ENCODE measurements at places on chromosomes 1 and 21.

DNA sequence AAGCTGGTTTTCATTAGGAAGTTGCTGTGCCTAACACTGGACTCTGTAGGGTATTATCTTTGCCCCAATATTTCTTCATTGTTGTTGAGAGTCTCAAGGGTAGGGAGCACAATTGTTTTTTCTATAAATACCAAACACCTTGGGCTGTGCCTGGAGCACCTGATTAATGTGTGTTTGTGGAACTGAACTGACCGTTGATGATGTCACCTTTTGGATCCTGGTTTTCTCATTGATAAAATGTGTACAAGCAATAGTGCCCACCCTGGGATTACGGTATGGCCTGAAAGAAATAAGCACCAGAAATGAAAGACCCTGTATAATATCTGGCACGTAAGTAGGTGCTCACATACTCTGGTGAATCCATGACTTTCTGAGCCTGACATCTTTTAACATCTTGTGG, 39.3 kb downstream of the KCNA2 start:
- DNase-seq: no peak

DNA sequence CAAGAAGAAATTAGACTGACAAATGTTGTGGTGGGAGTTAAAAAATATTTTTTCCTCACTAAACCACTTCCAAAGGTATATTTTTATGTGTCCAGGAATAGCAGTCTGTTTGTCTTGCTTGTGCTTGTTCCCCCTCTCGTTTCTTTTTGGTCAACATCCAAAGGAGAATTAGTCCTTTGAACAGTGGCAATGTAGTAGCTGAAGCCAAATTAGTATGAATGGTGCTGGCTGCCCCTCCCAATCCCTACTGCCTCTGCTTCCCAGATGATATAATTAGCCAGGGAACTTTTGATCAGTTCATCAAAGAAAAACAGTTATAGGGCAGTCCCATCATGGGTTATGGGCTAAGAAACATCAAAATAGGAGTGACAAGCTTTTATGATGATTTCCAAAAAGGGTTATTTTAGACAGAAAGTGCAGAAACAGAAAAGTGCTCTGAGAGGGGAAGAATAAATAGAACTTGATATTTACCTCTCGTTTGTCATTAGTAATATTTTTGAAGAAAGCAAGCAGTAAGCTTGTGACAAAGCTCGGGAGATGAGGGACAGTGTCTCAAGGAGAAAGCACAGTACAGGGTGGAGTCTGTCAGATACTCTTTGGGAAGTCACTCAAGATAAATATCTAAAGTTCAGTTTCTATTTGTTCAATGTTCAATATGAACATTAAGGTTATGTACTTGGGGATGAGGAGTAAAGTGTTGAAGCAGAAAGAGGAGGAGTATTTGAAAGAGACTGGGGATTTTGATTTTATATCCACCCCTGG, 239.1 kb downstream of the HLX start:
- no peak for DNase-seq

GRCh38 chr1:15224259-15224869, 22.7 kb upstream of the FHAD1 start:
- DNase-seq: no peak

DNA sequence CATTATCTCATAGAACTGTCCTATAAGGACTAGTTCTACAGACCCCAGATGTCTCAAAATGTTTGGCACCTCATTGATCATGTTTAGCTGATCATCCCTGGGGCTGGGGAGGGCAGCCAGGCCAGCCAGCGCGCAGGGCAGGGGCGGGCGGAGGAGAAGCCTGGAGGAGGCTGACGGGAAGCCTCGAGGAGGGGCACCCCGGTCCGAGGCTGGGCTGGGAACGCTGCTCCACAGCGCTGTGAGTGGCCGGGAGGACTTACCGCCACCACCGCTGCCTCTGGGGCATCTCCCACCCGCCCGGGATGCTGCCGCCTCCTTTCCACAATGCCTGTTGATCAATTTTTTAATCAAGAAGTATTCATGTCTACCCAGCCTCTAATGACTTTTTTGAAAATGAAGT, 159.5 kb upstream of the GREM2 start:
- no peak for DNase-seq

GRCh38 chr1:230079199-230080024, 12.4 kb downstream of the GALNT2 start:
- DNase-seq: no peak

GRCh38 chr1:48870596-48870995, 93.9 kb upstream of the BEND5 start:
- no peak for DNase-seq

All from stimulated activated CD8-positive, alpha-beta memory T cell treated with anti-CD3 and anti-CD28 coated beads, Interleukin-2, amount 100 ng/mL, for 1 hour (primary cell).